ENCODE measurements at places on chromosomes 7 and 10.

GRCh38 chr10:117946525-117947070 is 100.1 kb downstream of the RAB11FIP2 start:
- DNase-seq: no peak

DNA sequence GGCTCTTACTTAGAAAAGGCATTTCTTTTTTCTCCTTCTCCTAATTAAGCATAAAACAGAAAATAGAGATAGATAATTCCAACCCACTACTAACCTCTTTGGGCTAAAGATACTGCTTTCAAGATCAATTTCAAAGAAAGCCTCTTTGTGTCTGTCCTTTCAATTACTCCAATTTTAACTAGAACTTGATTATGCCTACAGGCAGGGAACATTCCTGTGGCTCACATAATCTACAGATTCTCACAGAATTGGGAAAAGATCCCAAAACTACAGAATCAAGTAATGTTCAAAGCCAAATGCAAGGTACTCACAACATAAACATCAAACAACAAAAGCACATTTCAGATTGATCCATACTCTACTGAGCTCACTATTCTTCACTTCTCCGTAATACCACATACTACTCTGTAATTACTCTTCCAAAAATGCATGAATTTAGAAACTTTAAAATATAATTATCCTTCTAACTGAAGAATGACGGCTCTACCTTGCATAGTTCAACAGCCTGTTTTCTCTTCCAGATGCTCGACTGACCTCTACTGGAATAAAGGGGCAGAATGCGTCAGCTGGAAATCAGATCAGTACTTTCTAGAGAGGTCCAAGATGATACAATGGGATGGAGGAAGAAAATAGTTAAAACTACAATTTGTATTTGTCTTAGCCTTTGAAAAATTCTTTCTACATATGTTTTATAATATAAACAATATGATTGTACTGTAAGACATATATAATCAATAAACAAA is 3.9 kb downstream of the MTERF1 start:
- no peak for DNase-seq

DNA sequence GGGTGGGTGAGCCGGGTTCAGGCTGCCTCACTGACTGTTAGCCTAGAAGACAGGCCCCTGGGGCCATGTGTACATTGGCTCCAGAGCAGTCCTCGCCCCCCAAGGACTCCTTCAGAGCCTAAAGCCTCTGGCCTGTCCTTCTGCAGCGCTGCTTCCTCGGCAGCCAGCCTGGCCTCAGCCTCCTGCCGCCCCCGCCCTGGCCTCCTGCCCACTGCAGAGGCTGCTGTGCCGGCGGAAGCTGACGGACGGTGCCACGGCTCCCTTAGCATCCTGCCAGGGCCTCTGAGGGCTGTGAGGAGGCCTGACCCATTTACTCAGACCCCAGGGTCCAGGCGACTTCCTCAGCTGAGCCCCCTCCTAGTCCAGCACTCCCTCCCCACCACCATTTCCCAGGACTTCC is 4.9 kb downstream of the SRRM3 start:
- no peak for DNase-seq

DNA sequence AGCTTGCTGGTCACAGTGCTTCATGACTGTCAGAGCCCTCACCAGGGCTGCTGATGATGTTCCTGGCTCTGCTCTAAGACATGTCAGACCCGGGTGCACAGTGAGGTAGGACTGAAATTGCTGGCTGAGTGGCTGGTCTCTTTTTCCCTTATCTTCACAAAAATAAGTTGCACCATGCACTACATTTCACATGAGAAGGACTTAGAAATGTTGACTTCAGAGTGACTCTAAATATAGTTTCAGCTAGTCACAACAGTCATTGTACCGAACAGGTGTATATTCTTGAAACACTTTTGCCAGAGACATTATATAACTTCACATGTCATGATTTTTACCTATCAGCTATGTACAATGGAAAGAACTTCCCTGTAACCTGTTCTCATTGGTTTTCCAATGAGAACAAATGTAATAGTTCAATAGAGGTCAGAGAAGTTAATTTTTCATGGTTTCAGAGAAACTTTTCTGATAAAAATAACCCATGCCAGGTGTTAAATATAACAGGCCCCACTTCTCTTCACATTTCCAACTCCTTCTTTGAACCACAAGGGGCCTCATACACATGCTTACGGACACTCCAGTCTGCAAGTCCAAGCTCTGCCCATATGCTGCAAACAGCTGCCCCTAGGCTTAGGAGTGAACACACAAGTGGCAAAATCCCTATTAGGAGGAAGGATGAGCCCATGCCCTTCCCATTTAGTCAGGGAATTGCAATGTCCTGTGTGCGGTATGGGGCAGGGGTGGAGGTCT is 115.6 kb downstream of the CDK6 start:
- no peak for DNase-seq

GRCh38 chr7:116524221-116524608 is 621 bp upstream of the CAV1 start:
- DNase-seq: no peak

DNA sequence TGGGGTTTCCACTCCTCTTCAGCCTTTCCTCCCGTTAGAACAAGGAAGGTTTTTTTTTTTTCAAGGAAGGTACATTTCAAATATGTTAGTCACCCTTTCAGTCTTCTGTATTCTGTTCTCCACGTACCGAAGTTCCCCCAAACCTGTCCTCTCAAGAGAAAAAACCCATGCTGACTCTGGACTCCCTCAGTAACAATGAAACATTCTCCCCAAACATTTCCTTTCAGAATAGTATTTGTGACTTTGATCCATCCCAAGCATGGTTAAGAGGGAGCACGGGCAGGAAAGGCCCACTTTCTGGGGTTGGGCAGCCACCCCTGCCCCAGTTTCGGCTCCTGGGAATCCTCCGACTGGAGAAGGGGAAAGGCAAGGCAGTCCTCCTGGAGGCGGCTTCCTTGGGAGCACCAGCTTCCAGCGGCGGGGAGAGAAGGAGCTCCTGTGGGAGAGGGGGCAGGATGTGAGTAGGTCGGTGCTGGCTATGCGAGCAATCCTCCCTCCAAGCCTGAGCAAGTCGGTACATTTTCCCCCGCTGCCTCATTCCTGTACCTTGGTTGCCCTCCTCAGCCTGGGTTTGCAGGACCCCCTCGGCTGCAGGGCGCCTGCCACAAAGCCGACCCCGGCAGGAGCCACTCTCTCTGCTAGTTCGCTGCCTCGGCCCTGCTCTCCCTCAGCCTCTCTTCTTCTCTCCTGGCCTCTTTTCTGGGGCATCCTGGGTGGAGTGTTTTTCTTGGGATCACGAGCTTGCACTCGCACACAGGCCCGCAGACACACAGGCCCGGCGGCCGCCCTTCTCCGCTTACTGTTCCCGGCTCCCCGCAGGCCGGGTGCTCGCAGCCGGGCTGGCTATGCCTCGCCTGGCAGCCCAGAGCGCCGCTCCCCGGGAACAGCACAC is 2.1 kb upstream of the HOXA1 start:
- no peak for DNase-seq

DNA sequence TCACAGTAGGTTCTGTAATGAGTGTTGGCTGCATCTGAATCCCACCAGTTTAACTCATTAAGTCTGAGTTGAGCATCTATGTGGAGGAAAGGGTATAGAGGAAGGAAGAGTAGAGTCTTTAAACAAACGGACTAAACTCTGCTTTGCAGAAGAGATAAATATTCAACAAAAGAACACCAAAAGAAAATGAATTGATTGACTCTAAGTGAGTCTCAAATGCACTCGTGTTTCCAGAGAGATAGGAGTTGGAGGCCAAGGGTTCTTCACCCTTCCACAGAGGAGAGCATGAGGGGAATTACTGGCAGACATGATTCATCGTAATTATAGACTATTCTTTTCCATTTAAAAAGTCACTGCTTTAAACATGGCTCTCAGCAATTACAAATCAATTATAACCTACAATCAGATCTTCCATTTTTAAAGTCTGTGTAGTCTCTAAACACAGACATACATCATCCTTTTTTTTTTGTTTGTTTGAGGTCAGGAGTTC is 56.3 kb downstream of the PLPP4 start:
- no peak for DNase-seq

DNA sequence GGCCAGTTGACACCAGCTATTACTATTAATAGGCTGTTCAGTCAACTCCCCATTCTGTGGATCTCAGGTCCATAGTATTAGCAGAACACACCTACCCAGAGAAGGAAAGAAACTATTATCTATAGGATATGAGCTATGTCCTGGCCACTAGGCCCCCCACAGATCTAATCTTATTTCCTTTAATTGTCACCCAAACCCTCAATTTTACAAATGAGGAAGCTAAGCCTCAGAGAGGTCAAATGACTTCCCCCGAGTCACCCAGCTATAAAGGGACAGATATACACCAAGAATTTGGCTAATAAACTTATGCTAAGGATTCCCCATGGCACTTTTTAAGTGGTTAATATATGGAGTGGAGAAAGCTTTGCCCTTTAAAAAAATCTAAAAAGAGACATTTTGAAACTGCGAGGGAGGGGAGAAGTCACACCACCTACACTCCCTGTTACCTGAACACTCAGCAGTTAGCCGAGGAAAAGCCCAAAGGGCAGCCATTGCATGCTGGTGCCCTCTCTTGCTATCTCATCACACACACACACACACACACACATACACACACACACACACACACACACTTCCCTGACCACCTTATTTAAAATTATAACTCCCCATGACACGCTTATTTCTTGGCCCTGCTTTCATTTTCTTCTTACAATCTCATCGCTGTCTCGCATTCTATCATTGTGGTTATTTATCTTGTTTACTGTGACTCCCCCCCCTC is 157.0 kb upstream of the ADO start:
- no peak for DNase-seq

DNA sequence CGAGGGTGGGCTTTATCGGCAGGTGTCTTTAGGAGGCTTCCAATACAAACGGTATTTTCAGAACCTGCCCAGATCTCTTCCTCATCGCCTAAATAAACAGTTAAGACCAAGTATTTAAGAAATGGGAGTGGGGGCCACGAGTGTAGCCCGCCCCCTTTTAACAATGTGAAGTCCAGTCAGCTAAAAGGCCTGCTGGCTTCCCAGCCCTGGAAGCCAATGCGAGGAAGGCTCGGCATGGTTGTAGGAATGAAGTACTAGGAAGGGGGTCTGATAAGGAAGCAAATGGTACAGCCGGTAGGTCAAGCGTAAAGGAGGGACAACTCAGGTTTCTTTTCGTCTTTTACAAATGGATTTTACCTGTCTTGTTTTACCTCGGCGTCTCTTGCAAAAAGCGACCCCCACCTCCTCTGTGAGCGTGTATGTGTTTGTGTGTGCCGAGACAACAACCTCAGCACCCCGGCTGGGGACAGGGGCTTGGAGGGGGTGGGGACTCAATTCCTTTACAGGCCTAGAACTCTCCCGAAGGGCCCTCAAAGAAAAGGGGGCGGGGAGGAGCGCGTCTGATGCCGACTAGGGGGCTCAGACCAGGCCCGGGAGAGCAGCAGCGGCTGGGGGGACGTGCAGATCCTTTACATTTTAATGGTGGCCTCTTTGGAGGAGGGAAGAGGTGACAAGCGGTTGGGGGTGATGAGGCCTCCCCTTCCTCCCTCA is 147.6 kb downstream of the GPR85 start:
- DNase-seq: no peak

DNA sequence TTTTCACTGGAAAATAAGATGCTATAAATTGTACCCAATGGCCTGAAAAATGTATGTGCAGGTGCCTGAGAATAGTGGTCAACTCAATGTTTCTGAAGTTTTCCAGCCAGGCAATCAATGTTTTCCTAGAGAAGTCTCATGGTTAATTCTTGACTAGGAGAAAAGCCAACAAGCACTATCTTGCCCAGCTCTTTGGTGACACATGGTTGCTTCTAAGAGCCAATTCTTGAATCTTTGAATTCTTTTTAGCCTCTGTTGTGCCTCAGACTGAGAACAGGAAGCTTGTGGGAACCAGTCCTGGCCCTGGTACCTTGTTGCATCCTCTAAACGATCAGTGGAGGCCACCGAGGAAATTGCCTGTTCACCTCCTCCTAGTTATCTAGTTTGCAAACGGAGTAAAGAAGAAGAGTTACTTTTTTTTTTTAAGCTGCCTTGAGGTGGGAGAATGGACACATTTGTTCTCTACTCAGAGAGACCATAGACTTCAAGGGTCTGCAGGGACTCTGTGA is 144.0 kb upstream of the MKLN1 start:
- DNase-seq: no peak

- no peak for DNase-seq
These were observed 583.2 kb downstream of the GLRX3 start for GRCh38 chr10:130719448-130719752.

DNA sequence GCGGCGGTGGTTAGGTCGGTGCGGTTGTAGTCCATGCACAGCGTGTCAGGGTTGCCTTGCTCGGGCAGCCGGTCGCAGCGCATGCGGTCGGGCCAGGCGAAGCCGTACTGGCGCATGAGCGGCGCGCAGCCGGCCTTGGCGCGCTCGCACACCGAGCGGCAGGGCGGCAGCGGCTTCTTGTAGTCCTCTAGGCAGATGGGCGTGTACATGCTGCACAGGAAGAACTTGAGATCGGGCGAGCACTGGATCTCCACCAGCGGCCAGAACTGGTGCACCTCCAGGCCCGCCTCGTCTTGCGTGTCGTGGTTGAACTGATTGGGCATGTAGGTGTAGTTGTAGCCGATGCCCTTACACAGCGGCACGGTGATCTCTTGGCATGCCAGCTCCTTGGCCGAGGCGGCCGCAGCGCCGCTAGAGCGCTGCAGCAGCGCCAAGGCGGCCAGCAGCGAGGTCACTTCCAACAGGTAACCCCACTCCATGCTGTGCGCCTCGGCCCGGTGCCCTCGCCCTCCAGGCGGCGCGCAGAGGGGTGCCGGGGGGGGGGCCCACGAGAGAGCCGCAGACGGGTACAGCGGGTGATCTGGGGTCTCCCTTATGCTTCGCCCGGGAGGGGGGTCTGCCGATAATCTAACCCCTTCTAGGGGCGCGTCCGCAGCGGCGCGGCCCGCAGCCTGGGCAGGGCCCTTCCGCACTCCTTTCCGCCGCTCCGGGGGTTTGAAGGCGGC is 983 bp downstream of the FZD8 start:
- peak; percentile 23 for DNase-seq

Data from anterior cingulate cortex (tissue), 58 donors.